ENCODE measurements at places on chromosomes 12 and 14. TPM values are rescaled to one million over a fixed set of nuclear protein-coding genes. Genes with fewer than 3 reads are reported as not detected.
A peak's percentile ranks its signal among the peaks of the same experiment; 100 is the strongest.

DNA sequence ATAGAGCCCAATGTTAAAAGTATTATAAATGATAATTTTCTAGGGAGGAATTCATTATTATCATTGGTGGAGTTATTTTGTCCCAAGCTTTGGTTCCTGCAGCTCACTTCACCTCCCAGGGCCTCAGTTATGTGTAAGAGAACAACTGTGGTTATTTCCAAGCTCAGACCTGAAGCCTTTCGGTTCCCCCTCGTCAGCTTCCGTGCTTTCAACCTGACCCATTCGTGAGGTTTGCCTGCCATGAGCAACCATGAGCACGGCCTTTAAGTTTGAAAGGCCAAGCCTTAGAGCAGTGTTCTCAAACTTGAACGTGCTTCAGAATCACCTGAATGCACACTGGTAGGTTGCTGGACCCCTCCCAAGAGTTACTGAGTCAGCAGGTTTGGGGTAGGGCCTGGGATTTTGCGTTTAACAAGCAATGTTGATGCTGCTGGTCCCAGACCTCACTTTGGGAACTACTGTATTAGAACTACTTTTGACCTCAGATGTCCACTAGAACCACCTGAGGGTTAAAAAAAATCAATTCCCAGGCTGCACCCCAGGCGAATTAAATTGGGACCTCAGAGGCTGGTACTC is 133.0 kb upstream of the PRMT8 start:
- peaks cover 6% of the 10 kb centered on the region for H3K27me3 ChIP-seq
- DNase-seq, result no peak
- no peak overlapping the region for H3K4me3 ChIP-seq
- H3K4me1 ChIP-seq, result peaks cover 7% of the 10 kb centered on the region
- no peak overlapping the region for H3K27ac ChIP-seq
- no peaks in the 10 kb centered on the region for H3K36me3 ChIP-seq

DNA sequence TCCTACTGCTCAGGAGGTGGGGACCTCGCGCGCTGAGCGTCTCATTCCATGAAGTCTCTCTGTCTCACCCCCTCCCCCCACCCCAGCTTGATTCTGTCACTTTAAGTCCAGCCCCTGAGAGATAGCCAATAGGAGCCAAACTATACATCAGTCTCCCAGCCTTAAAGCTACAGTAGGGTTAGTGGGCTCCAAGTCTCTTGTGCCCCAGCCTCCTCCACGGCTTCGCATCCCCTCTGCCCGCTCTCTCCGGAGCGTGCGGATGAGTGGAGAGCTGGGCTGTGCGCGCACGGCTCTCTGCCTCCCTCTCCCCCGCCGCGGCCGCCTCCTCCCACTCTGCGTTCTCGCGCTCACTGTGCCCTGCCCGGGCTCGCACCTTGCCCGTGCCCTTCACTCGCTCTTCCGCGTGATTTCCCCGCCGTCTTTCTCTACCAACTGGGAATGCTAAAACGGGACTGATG is at the start of gene ESRRB:
Gene ESRRB (plus strand): TSS at position 191 of the 458 bp plus-strand sequence. CDS start 265 bp downstream, at position 456.
- H3K4me1 ChIP-seq, result peaks cover 13% of the 10 kb centered on the region
- no peak within 1 kb of the TSS for H3K4me3 ChIP-seq
- no peaks in the 10 kb centered on the region for H3K36me3 ChIP-seq
- H3K27me3 ChIP-seq, result peaks cover 61% of the 10 kb centered on the region
- no peak for DNase-seq
- H3K27ac ChIP-seq, result no peak within 1 kb of the TSS

- peaks cover 31% of the 10 kb centered on the region for H3K4me1 ChIP-seq
- peaks cover 12% of the 10 kb centered on the region for H3K36me3 ChIP-seq
- no peak for DNase-seq
- peak overlapping the region; percentile 63 for H3K4me3 ChIP-seq
- peaks cover 63% of the 10 kb centered on the region for H3K27me3 ChIP-seq
- no peak overlapping the region for H3K27ac ChIP-seq
Observed at GRCh38 chr14:35534208-35534872, 376 bp downstream of the INSM2 start.

TAS2R42 gene
- not detected for total RNA-seq

SLC7A7 gene
- 16.1 TPM for total RNA-seq

TSHR gene
- not detected for total RNA-seq

RTL1 gene
- not detected for total RNA-seq

SERPINA10 gene
- not detected for total RNA-seq

RHOJ gene
- total RNA-seq, result 14.0 TPM

HEBP1 gene
- 45.2 TPM for total RNA-seq

- no peaks in the 10 kb centered on the region for H3K36me3 ChIP-seq
- peaks cover 36% of the 10 kb centered on the region for H3K27me3 ChIP-seq
- no peak for DNase-seq
- peaks cover 11% of the 10 kb centered on the region for H3K4me1 ChIP-seq
Observed at GRCh38 chr14:104458845-104459244, 120.7 kb upstream of the C14orf180 start.

DNA sequence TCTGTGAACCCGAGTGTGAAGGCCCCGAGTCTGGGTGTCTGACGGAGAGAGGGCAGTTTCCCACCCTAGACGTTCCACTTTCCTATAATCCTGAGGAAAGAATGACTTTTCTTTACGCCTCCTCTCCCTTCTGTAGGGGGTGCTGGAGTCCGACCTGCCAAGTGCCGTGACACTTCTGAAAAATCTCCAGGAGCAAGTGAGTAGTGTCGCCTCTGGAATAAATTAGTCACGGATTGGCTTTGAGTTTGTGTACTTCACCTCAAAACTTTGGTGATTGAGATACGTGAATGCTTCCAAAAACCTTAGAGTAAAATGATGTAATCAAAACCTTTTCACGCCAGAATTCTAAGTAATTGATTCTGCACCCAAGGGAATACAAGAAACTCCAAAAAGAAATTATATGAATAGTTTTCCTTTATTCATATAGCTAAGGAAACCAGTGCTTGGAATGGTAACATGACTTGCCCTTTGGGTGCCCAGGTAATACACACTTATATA is 452 bp downstream of the NGDN start:
- H3K27me3 ChIP-seq, result no peaks in the 10 kb centered on the region
- no peak for DNase-seq
- peaks cover 9% of the 10 kb centered on the region for H3K4me1 ChIP-seq
- no peaks in the 10 kb centered on the region for H3K36me3 ChIP-seq
- H3K4me3 ChIP-seq, result peak overlapping the region; percentile 75

DNA sequence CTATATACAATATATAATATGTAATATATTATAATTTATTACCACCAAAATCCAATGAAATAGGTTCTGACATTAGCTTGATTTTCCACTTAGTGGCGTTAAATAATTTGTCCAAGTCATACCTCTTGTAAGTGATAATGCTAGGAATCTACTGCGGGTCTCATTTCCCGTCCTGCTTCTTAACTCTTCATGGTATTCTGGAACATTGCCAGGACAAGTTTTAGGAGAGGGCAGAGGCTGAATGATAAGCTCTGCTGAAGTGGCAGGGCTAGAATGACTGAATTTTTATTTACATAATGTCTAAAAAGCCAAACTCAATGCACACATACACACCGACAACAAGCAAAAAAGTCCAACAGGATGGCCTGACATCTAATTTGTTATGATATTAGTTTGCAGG is 70.4 kb upstream of the PTPRQ start:
- no peaks in the 10 kb centered on the region for H3K27me3 ChIP-seq
- H3K4me1 ChIP-seq, result no peaks in the 10 kb centered on the region
- H3K27ac ChIP-seq, result no peak overlapping the region
- no peaks in the 10 kb centered on the region for H3K36me3 ChIP-seq

DNA sequence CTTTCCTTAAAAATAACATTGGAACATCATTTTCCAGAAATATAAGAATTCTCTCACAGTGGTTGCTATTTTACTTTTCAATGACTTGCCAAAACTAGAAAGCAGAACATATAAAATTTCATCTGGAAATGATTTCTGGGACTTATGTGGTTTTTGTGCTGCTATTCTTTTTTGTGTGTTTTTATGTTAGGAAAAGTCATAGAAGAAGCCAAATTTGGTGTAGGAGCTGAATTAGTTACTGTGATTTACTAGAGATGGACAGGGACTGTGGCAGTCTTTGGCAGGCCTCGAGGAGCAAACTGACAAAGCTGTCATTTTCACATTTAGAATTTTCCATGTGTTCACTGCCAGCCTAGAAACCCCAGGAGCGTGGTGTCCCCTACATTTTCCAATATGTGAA is 38.3 kb upstream of the LDHB start:
- H3K4me1 ChIP-seq, result peaks cover 5% of the 10 kb centered on the region
- no peak overlapping the region for H3K27ac ChIP-seq
- no peaks in the 10 kb centered on the region for H3K36me3 ChIP-seq
- H3K4me3 ChIP-seq, result no peak overlapping the region

DNA sequence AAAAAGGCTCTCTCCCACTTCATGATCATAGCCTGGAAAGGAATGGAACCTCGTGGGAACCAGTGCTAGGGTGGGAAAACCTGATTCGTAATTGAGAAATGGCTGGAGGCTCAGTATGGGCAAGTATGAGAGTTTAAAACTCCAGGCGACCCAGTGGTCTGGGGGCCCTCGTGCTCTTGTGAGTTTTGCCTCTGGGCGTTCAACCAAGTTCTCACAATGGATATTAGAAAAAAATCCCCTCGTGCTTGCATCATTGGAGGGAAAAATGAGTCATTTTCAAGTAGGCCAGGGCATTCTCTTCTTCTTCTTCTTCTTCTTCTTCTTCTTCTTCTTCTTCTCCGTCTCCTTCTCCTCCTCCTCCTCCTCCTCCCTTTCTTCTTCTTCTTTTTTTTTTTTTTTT is 39.0 kb downstream of the GPR68 start:
- peaks cover 44% of the 10 kb centered on the region for H3K36me3 ChIP-seq
- no peaks in the 10 kb centered on the region for H3K27me3 ChIP-seq
- H3K27ac ChIP-seq, result peak overlapping the region; percentile 62
- H3K4me3 ChIP-seq, result no peak overlapping the region
- DNase-seq, result no peak
- H3K4me1 ChIP-seq, result peaks cover 16% of the 10 kb centered on the region

RNASE13 gene
- total RNA-seq, result not detected

KLHL33 gene
- total RNA-seq, result 0.15 TPM

DNA sequence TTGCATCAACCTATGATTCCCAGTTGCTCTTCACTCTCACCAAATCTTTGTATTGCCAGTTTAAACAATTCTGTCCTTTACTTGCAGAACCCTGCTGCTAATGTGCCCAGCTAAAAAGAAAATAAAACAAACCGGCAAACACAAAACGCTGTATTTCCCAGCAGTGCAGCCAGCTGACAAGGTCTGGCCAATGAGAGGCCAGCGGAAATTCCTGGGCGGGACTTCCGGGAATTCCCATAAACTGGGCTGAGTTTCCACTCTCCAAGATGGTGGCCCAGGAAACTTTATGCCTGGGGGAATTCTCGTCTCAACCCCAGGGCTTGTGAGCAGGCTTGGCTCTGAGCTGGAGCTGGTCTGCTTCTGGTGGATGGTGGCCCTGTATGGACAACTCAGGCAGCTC is 807.3 kb upstream of the TMEM132C start:
- no peak overlapping the region for H3K4me3 ChIP-seq
- peaks cover 37% of the 10 kb centered on the region for H3K27me3 ChIP-seq
- DNase-seq, result no peak
- no peak overlapping the region for H3K27ac ChIP-seq
- no peaks in the 10 kb centered on the region for H3K4me1 ChIP-seq
- no peaks in the 10 kb centered on the region for H3K36me3 ChIP-seq

GRCh38 chr12:6183689-6184428 is 16.3 kb upstream of the CD9 start:
- no peaks in the 10 kb centered on the region for H3K36me3 ChIP-seq
- no peak overlapping the region for H3K4me3 ChIP-seq
- H3K27ac ChIP-seq, result peak overlapping the region; percentile 79
- H3K27me3 ChIP-seq, result no peaks in the 10 kb centered on the region
- no peak for DNase-seq

GRCh38 chr14:99351166-99352007 is 79.4 kb upstream of the BCL11B start:
- H3K36me3 ChIP-seq, result no peaks in the 10 kb centered on the region
- H3K4me1 ChIP-seq, result no peaks in the 10 kb centered on the region
- H3K27me3 ChIP-seq, result no peaks in the 10 kb centered on the region
- H3K4me3 ChIP-seq, result no peak overlapping the region
- DNase-seq, result no peak

LRRC10 gene
- 62.2 TPM for total RNA-seq

SPTB gene
- 114 TPM for total RNA-seq

- H3K27ac ChIP-seq, result no peak overlapping the region
- no peaks in the 10 kb centered on the region for H3K36me3 ChIP-seq
- H3K4me3 ChIP-seq, result no peak overlapping the region
- H3K4me1 ChIP-seq, result no peaks in the 10 kb centered on the region
Observed at GRCh38 chr14:65369560-65369959, 43.0 kb upstream of the FUT8 start.

GRCh38 chr14:74542056-74542685 is 48.6 kb downstream of the ISCA2 start:
- no peak overlapping the region for H3K4me3 ChIP-seq
- H3K27me3 ChIP-seq, result no peaks in the 10 kb centered on the region
- H3K4me1 ChIP-seq, result no peaks in the 10 kb centered on the region
- no peak overlapping the region for H3K27ac ChIP-seq
- no peaks in the 10 kb centered on the region for H3K36me3 ChIP-seq

DNA sequence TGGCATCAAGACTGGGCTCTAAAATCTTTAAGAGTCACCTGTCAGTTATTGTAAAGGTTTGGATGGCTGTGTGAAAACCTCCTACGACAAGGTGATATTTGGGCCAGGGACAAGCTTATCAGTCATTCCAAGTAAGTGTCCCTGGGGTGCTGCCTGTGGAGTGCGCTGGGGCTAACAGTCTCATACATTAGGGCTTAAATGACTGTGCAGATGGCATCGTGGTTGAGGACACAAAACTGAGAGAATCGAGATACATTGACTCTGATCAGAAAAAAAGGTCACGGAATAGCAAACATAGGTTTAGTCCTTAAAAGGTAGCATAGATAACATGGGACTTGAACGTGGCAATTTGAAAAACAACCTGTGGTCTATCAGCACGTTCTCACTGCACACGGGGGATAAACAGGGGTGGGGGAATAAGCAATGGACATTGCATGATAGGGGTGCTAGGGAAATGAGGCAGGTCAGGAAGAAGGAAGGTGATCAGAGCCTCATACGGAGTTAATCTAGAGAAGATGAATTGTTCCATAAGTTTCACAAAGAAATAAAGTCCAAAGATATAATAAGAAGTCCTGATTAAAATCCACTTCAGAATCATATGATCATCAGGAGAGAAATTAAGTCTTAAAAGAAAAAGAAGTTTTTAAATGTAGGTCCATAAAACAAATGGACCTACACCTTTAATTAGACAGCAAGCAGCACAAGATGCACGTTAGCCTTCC is 100.3 kb downstream of the DAD1 start:
- no peaks in the 10 kb centered on the region for H3K27me3 ChIP-seq
- no peaks in the 10 kb centered on the region for H3K36me3 ChIP-seq
- H3K4me1 ChIP-seq, result peaks cover 68% of the 10 kb centered on the region
- DNase-seq, result no peak

DNA sequence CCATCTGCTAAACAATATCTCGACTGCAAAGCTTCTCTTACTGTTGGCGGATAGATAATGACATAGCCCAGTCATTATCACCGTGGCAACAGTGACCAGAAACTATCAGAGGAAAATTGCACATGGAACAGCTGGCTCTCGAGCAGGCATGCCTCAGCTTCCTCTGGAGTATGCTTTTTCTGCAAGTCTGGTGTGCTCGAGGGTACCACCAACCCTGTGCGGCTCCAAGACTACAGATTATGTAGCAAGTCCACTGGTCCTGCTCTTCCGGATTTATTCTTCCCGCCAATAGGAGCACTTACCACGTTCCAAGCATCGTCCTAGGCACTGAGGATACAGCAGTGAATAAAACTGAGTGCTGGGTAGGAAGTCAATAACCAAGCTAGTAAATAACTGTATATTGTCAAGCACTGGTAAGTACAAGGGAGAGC is 1.4 kb upstream of the GLRX5 start:
- H3K4me1 ChIP-seq, result peaks cover 63% of the 10 kb centered on the region
- H3K36me3 ChIP-seq, result no peaks in the 10 kb centered on the region
- no peak for DNase-seq
- H3K4me3 ChIP-seq, result peak overlapping the region; percentile 87

LPAR5 gene
- 3.7 TPM for total RNA-seq

LRP1-AS gene
- not detected for total RNA-seq

Data from heart right ventricle (tissue), 16 donors.